Suprapubic skin (tissue), 4 donors: ENCODE measurements at places on chromosomes 7 and 10.

DNA sequence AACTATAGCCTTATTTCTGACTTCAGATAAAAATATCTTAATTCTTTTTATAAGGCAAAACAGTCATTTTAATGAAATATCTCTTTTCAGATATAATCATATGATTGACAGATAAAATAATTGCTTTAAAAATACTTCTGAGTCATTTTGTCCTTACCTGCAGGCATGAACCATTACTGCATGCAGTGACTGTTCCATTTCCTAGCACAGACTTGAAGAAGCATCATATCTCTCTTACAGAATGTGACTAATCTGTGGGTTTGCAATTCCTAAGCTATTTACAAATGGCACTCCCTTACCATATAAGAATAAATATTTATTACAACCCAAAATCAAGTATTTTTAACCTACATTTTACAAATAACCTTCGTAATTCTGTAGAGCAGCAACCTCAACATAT, 120.7 kb downstream of the SRPK2 start:
- no peak for DNase-seq
- H3K36me3 ChIP-seq = no peaks in the 10 kb centered on the region
- peaks cover 37% of the 10 kb centered on the region for H3K4me1 ChIP-seq
- H3K27me3 ChIP-seq = no peaks in the 10 kb centered on the region
- peak overlapping the region; percentile 78 for H3K27ac ChIP-seq
- H3K4me3 ChIP-seq = peak overlapping the region; percentile 48

GRCh38 chr10:122279725-122280141, 8.6 kb downstream of the BTBD16 start:
- H3K27me3 ChIP-seq = no peaks in the 10 kb centered on the region
- H3K4me3 ChIP-seq = no peak overlapping the region
- DNase-seq = no peak

DNA sequence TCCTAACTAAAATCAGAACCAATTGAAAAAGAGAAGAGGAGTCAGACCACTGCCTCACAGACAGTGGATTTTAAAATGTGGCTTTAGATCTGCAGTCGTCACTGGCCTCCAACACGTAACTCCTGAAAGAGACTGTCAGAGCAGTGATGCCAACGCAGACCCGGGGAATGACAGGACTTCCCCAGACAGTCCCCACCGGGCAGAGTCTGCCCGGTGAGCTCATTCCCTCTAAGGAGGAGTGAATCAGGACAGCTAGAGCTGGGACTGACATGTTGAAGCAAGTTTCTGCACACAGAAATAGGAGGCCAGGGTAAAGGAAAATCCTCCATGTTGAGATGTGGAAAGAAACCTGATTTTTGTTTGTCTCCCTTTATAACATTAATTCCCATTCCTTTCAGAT, 105.0 kb downstream of the TES start:
- no peaks in the 10 kb centered on the region for H3K36me3 ChIP-seq
- no peaks in the 10 kb centered on the region for H3K27me3 ChIP-seq
- H3K4me1 ChIP-seq = peaks cover 26% of the 10 kb centered on the region

GRCh38 chr7:99461221-99461620, 4.7 kb downstream of the ATP5MF start:
- H3K27me3 ChIP-seq = no peaks in the 10 kb centered on the region
- H3K4me3 ChIP-seq = no peak overlapping the region
- H3K36me3 ChIP-seq = peaks cover 41% of the 10 kb centered on the region
- H3K27ac ChIP-seq = no peak overlapping the region
- H3K4me1 ChIP-seq = peaks cover 43% of the 10 kb centered on the region
- DNase-seq = no peak

- H3K4me1 ChIP-seq = no peaks in the 10 kb centered on the region
- H3K27me3 ChIP-seq = no peaks in the 10 kb centered on the region
- peak; percentile 43 for DNase-seq
- no peak overlapping the region for H3K4me3 ChIP-seq
- no peaks in the 10 kb centered on the region for H3K36me3 ChIP-seq
These were observed 605.8 kb upstream of the MGMT start for GRCh38 chr10:128861018-128861901.

GRCh38 chr10:64014281-64014680, 493.1 kb downstream of the REEP3 start:
- no peaks in the 10 kb centered on the region for H3K36me3 ChIP-seq
- H3K27me3 ChIP-seq = no peaks in the 10 kb centered on the region
- H3K4me3 ChIP-seq = no peak overlapping the region
- no peaks in the 10 kb centered on the region for H3K4me1 ChIP-seq
- no peak for DNase-seq

- no peaks in the 10 kb centered on the region for H3K4me1 ChIP-seq
- no peaks in the 10 kb centered on the region for H3K27me3 ChIP-seq
- no peak overlapping the region for H3K27ac ChIP-seq
These were observed 1213.1 kb downstream of the DNAJB9 start for GRCh38 chr7:109782806-109783205.

GRCh38 chr7:2680792-2681490, 7.1 kb upstream of the AMZ1 start:
- DNase-seq = peak; percentile 90
- peaks cover 6% of the 10 kb centered on the region for H3K4me1 ChIP-seq
- no peak overlapping the region for H3K4me3 ChIP-seq
- H3K27ac ChIP-seq = no peak overlapping the region

- no peak overlapping the region for H3K4me3 ChIP-seq
- no peaks in the 10 kb centered on the region for H3K27me3 ChIP-seq
- no peak overlapping the region for H3K27ac ChIP-seq
- no peaks in the 10 kb centered on the region for H3K36me3 ChIP-seq
These were observed 212.8 kb downstream of the NSUN6 start for GRCh38 chr10:18438361-18439126.

DNA sequence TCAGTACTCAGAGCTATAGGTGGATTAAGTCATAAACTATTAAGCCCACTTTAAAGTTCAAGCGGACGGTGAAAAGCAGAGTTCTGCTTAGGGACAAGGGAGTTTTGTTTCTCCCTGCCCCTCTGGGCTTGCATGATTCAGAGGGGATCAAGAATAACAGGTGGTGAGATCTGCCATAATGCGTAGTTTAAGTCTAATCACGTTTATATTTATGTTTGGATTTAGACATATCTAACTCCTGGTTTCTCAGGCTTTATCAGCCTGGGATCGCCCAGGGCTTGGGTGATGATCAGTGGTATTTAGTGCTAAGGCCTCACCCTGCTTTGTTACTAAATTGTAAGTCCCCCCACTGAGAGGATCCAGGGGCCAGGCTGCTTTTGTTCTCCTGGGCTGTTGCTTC, 335.4 kb upstream of the NRP1 start:
- no peaks in the 10 kb centered on the region for H3K36me3 ChIP-seq
- no peaks in the 10 kb centered on the region for H3K27me3 ChIP-seq
- DNase-seq = no peak
- no peak overlapping the region for H3K27ac ChIP-seq
- no peak overlapping the region for H3K4me3 ChIP-seq

- no peaks in the 10 kb centered on the region for H3K27me3 ChIP-seq
- no peaks in the 10 kb centered on the region for H3K36me3 ChIP-seq
- no peaks in the 10 kb centered on the region for H3K4me1 ChIP-seq
These were observed 32.1 kb upstream of the PIK3AP1 start for GRCh38 chr10:96752375-96752774.

DNA sequence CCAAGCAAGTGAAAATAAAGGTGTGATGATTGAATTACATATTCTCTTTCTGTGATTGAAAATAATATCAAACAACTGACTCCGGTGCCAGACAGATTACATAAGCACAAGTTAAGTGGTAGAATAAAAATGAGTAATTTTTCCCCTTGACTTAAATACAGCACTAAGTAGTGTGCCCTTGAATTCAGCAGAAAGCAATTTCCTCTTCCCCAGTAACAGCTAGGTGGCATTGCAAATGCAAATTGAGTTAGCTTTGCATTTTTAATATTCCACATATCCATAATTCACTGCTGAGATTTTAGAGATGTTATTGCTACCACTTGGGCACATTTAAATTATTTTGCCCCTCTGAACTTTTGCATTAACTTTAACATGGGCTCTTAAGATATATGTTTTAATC, 89.8 kb upstream of the NPVF start:
- H3K4me1 ChIP-seq = no peaks in the 10 kb centered on the region
- no peak for DNase-seq
- H3K27me3 ChIP-seq = no peaks in the 10 kb centered on the region
- no peak overlapping the region for H3K27ac ChIP-seq

- peaks cover 85% of the 10 kb centered on the region for H3K36me3 ChIP-seq
- DNase-seq = no peak
- H3K4me3 ChIP-seq = no peak overlapping the region
- peaks cover 5% of the 10 kb centered on the region for H3K4me1 ChIP-seq
- H3K27me3 ChIP-seq = no peaks in the 10 kb centered on the region
- no peak overlapping the region for H3K27ac ChIP-seq
These were observed 11.9 kb downstream of the WDR91 start for GRCh38 chr7:135199439-135199838.

GRCh38 chr10:79034271-79034876, 34.4 kb upstream of the ZMIZ1 start:
- no peak overlapping the region for H3K4me3 ChIP-seq
- H3K36me3 ChIP-seq = no peaks in the 10 kb centered on the region
- H3K27me3 ChIP-seq = no peaks in the 10 kb centered on the region
- no peaks in the 10 kb centered on the region for H3K4me1 ChIP-seq
- H3K27ac ChIP-seq = no peak overlapping the region

GRCh38 chr7:12119620-12120303, 91.3 kb upstream of the TMEM106B start:
- H3K4me3 ChIP-seq = no peak overlapping the region
- DNase-seq = no peak
- H3K27me3 ChIP-seq = peaks cover 2% of the 10 kb centered on the region
- no peaks in the 10 kb centered on the region for H3K36me3 ChIP-seq
- no peak overlapping the region for H3K27ac ChIP-seq

GRCh38 chr10:117980755-117981702, 65.7 kb downstream of the RAB11FIP2 start:
- H3K27me3 ChIP-seq = no peaks in the 10 kb centered on the region
- DNase-seq = no peak
- H3K4me1 ChIP-seq = no peaks in the 10 kb centered on the region
- H3K4me3 ChIP-seq = no peak overlapping the region
- H3K36me3 ChIP-seq = no peaks in the 10 kb centered on the region

DNA sequence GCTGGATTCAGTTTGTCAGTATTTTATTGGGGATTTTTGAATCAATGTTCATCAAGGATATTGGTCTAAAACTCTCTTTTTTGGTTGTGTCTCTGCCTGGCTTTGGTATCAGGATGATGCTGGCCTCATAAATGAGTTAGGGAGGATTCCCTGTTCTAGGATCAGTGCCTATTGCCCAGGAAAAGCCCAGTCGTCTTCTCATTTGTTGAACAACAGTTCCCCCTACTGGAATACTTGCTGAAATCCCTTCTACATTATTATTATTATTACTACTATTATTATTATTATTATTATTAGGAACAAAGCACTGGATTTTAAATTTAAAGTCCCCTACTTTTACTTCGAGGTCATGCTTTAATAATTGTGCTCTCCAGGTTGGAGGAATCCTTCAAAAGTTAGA, 528.9 kb downstream of the MAGI2 start:
- no peak overlapping the region for H3K4me3 ChIP-seq
- H3K27me3 ChIP-seq = no peaks in the 10 kb centered on the region
- H3K27ac ChIP-seq = no peak overlapping the region
- no peaks in the 10 kb centered on the region for H3K36me3 ChIP-seq
